Astrocyte of the spinal cord (primary cell): ENCODE measurements at places on chromosomes 12 and 14.

- no peak for DNase-seq
Observed at GRCh38 chr12:2930865-2931264, 28.3 kb upstream of the TEAD4 start.

- no peak for DNase-seq
Observed at GRCh38 chr14:99262977-99263448, 9.0 kb downstream of the BCL11B start.

DNA sequence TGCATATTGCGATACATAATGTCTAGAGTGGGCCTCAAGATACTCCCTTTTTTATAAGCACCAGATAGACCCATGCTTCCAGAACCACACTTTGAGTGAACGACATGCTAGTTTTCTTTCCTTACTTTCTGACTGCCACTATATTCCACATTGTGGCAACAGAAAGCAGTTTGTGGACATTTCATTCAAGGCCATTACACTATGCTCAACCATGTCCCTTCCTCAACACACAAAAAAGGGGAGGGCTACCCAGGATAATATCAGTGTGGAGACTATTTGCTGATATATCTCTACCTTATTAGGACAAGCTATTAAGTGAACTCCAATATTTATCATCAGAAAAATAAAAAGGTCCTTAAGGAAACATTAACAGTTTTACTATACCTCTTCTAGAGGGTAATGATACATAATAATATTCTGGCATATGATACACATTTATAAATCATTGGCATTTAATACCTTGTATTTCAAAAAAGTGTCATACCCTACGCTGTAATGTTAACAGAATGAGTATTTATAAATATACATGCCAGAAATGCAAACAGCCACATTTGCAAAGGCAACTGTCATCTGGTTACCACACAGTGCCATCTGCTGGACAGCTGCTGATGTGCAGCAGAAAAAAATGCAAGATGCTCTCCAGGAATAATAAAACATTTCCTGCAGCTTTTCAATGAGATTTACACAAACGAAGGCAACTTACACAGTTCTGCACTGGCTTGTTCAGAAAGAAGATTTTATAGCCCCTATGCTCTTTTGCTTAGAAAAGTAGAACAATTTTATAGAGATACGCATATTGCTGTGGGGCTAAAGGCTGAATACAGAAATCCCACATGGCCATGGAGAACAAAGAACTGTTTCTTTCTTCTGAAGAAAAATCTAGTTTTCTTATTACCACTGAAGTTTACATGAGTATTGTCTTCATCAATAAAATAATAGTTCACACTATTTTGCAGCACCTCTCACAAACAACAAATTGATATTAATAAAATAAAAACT is 182.2 kb upstream of the GRIP1 start:
- peak; percentile 66 for DNase-seq

GRCh38 chr12:52310622-52311284 is 10.4 kb downstream of the KRT83 start:
- DNase-seq: no peak

- DNase-seq: peak; percentile 18
Observed at GRCh38 chr12:62841846-62842245, 93.1 kb downstream of the PPM1H start.

- DNase-seq: no peak
Observed at GRCh38 chr12:126558810-126559209, 1493.6 kb downstream of the AACS start.

GRCh38 chr14:30020271-30020670 is 92.6 kb upstream of the PRKD1 start:
- no peak for DNase-seq

GRCh38 chr12:62900686-62901272 is 34.2 kb downstream of the PPM1H start:
- peak; percentile 11 for DNase-seq

DNA sequence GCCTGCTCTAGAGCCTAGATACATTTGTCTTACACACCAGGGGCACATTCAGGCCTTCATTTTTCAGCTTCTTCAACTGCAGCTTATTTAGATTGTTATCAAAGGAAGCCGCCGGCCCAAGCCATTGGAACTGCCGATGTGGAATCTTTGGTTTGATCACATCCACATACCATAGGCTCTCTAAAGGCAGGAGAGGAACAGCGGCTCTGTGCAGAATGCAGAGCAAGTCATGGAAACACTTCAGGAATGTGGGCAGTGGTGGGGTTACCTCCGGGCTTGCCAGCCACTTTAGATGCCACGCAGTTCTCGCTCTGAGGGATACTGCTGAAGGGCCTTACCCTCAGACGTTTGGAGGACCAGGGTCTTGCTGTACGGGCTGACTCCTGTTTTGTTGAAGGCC is 53.4 kb upstream of the PYGL start:
- DNase-seq: no peak
